Stimulated activated CD8-positive, alpha-beta memory T cell treated with anti-CD3 and anti-CD28 coated beads, Interleukin-15, amount 100 ng/mL, for 24 hours (primary cell): ENCODE measurements at places on chromosomes 4 and X.

DNA sequence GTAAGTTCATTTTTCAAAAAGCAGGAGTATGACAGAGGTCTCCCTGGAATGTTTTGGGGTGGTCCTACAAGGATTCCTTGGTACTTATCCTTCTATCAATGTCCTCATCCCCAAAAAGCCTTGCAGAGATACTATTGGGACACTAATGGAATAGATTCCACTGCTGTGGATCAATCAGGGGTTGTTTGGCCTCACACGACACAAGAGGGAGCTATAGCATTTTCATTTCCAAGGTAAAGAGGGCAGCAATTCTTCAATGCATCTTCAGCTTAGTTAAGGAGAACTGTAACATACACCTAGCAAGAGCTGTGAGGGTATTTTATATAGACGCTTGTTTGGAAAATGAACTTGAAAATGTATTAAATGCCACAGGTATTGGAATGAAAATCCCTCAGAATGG is 50.9 kb downstream of the USP26 start:
- DNase-seq: no peak

GRCh38 chr4:15654593-15655222 is 449 bp downstream of the FBXL5 start:
- DNase-seq: peak; percentile 20

GRCh38 chrX:65910899-65911298 is 129.0 kb downstream of the VSIG4 start:
- no peak for DNase-seq

DNA sequence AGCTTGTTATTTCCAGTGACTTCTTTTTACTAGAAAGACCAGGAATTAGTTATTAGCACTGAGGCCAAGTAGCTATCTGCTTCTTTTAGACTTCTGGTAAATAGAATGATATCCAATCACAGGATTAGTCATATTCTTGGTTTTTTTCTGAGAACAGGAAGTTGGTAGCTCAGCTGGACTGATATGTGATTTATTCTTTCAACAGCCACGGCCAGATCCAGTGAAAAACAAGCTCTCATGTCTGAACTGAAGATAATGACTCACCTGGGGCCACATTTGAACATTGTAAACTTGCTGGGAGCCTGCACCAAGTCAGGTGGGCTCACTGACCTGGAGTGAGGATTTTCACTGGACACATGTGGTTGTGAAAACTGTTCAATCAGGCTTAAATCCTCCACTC is 48.6 kb downstream of the PDGFRA start:
- DNase-seq: no peak

DNA sequence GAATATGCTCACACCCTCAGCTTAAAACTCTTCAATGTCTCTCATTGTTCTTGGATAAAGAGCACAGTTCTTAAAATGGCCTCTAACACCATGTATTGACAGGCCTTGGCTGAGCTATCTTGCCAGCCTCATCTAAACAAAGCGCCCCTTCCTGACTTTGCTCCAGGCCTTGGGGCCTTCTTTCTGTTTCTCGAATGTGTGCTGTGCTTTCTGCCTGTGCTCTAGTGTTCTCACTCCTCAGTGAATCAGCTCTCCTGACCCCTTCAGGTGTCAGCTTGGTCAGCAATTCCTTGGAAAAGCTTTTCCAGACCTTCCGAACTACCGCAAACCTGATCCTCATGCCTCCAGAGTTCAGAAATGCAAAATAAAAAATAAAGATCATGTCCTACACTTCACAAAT is 346.3 kb upstream of the FSTL5 start:
- DNase-seq: no peak

- no peak for DNase-seq
Measured at GRCh38 chr4:110636171-110636679, 13.3 kb upstream of the PITX2 start.

GRCh38 chr4:185020293-185020808 is 2.1 kb downstream of the HELT start:
- DNase-seq: no peak

DNA sequence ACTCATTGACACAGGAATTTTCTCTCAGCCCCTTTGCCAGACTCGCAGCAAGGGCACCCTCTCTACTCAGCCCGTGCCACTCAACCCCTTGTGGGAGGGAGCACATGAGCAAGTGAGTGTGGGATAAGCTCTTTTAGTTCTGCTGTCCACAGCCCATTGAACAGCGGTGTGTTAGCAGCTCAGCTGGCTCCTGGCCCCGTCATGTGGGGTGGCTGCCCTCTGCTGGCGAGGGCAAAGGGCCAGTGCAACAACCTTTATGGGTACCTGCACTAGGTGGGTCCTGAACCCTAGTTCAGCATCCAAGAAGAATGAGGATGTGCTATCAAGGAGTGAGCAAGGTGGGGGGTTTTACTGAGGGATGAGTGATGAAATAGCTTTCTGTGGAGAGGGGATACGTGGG is 85.0 kb upstream of the ZNF81 start:
- DNase-seq: no peak

- no peak for DNase-seq
Measured at GRCh38 chrX:16604337-16604736, 45.6 kb upstream of the S100G start.

DNA sequence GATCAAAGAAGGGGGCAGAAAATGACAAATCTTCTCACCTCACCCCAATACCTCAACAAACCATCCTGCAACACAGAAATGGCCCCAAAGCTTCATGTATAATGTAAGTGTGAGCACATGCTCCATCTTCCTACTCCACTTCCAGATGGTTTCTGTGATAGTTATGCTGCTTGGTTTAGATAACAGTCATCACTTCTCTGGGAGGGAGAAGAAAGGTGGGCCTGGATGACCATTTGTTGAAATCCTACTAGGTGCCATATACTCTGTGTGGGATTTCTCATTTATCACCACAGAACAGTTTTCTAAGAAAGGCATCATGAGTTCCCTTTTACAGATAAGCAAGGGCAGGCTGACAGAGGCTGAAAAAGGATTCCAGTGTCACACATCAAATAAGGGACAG is 31.3 kb upstream of the NXF3 start:
- DNase-seq: no peak
